Ecto neural progenitor cell (in vitro differentiated cells): ENCODE measurements at places on chromosomes 16 and 17.

DNA sequence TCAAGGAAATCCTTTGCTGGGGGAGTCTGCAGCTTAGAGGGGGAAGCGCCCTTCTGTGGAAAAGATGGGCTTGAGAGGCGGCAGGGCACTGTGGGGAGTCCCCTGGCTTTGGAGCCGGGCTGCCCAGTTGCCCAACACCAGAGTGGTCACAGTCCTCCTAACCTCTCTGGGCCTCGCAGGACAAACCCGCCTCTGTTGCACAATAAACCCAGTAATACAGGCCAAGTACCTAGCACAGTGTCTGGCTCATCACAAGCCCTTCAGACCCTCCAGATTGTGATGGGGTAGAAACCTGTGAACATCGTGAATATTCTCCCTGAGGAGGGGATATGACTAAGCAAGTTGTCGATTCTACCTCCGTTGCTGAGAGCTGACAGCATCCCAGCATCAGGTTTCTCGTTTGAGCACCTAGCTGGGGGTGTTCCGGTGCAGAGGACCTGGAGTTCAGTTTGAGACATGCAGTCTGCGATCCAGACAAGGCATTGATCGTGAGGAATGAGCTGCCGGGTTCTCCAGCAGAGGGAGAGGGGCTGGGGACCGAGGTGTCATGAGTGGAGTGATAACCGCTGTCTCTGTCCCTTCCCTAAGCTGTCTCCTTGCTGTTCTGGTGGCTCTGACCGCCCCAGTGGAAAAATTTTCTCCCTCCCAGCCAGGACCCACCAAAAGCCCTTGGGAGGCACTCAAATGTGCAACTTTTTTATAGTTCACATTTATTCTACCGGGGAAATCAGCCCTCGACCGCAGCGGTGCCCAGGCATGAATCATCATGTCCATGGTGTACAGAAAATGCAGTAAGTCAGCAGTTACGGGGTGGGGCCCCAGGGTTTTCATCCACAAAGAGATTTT lies 161.9 kb downstream of the WSCD1 start:
- no peak for DNase-seq

DNA sequence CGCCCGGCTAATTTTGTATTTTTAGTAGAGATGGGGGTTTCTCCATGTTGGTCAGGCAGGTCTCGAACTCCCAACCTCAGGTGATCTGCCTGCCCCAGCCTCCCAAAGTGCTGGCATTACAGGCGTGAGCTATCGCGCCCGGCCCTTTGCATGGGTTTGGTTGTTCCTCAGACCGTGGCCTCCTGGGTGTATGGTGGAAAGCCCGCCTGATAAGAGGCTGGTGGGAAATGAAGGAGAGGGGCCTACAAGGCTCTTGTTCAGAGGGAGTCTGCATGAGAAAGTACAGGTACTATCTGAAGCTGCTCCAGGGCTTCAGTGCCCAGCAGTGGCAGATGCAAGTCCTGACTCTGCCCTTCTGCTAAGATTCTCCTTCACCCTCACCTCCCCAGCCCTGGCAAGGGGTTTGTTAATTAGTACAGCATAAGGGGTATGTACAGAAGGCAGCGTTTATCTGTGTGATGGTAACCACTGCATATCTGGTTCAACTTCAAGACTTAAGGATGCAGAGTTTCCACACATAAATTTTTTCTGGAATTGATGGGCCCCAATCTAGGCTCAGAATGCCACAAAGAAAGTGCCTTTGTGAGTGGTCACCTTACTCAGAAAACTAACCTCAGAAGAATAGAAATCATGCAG lies 24.2 kb downstream of the GRB7 start:
- DNase-seq = no peak

GRCh38 chr17:82003411-82004381 lies 19.0 kb downstream of the CENPX start:
- DNase-seq = no peak

DNA sequence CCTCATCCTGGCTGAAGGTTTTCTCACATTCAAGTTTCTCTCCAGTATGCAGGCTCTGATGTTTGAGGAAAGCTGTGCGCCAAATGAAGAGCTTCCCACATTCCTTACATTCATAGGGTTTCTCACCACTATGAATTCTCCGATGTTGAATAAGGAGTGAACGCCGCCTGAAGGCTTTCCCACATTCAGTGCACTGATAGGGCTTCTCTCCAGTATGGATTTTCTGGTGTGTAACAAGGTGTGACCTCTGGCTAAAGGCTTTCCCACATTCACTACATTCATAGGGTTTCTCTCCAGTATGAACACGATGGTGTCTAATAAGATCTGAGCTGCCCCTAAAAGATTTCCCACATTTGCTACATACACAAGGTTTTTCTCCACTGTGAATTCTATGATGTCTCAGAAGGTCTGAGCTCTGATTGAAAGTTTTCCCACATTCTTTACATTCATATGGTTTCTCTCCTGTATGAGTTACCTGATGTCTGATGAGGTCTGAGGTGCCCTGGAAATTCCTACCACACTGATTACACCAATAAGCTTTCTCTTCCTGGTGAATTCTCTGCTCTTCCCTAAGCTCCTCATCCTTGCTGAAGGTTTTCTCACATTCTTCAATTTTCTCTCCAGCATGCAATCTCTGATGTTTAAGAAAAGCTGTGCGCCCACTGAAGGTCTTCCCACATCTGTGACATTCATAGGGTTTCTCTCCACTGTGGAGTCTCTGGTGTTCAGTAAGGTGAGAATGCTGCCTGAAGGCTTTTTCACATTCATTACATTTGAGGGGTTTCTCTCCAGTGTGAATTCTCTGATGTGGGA lies 8.9 kb downstream of the ZNF594 start:
- no peak for DNase-seq

DNA sequence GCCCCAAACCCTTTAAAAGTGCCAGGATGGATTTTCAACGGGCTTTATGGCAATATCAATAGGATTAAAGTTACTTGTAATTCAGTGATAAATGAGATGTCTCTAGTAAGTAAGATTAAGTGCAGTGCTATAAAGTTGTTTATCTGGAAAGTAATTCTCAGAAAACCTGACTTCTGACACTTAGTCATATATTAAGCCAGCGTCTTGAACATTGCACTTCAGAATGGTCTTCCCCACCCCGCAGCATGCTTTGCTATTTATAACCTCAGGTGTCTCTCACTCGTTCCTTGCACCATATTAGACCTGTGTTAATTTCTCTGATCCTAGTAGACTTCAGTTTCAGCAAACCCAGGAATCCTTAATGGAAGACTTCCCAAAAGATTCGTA lies 2.1 kb upstream of the MAF start:
- DNase-seq = peak; percentile 3

DNA sequence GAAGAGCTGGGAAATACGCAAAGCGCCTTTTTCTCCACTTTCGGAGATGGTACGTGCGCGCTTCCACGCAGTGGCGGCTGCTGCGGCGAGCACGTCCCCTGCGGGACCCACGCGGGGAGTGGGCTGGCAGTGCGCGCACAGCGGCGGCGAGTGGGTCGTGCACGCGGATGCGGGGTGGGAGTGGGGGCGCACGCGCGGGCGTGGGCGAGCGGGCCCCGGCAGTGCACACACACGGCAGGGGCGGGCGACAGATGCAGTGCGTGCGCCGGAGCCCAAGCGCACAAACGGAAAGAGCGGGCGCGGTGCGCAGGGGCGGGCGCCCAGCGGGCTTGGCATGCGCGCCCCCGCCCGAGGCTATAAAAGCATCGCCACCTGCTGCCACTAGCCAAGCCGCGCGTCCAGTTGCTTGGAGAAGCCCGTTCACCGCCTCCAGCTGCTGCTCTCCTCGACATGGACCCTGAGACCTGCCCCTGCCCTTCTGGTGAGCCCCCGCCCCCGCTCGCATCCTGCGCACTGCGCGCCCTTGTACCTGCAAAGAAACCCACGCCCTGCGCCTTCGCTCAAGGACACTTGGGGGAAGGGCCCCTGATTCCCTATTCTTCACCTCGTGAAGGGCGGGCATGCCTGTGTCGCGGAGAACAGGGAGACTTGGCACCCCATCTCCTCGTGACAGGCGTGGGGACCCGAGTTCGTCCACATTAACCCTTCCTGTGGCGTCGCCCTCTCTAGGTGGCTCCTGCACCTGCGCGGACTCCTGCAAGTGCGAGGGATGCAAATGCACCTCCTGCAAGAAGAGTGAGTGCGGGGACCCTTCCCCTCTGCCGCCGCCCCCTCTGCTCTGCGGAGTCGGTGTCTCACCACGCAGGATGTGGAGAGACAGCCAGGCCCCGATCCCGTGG lies at the start of gene MT3:
MT3 (plus strand) TSS at position 388 of the 899 bp plus-strand sequence; CDS start at position 451, 63 bp downstream.
- no peak for DNase-seq

DNA sequence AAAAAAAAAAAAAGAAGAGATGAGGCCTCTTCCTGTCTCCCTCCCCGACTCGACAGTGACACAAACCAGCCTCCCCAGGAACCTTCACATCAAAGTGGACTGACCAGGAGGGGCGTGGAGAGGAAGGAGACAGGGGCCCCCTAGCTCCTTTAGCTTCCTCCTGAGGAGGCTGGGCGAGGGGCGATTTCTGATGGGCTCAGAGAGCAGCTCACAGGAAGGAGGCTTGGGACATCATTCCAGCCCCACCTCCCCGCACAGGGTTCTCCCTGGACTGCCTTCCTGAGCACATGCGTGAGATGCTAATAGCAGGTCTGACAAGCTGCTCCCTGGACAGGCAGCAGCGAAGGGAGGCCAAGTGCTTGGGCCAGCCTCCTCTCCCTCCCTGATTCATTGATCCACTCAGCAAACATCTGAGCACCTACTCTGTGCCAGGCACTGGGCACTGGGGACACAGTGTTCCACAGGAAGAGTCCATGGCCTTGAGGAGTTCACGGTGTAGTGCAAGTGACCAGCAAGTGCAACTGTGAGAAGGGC lies 14.4 kb upstream of the DOK4 start:
- no peak for DNase-seq

- DNase-seq = no peak
Measured at GRCh38 chr16:86342161-86342834, 168.0 kb upstream of the FOXF1 start.

DNA sequence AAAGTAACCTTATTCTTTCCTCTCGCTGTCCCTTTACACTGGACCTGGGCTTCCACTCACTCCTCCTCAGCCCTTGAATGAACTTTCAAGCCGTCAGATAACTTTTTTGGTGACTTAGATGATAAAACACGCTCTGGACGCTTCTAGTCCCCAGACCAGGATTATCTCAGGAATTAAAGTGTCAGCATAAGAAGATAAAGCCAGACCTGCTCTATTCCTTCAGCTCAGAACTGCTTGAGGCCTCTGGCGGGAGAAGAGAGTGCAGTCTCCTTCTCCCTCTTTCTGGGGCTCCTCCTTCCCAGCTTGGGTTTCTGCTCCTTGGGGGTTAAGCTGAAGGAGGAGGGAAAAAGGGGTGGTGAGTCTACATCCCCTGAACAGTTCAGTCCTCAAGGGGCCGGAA lies 6.6 kb downstream of the LPO start:
- no peak for DNase-seq

GRCh38 chr17:73815474-73815873 lies 171.2 kb upstream of the SDK2 start:
- DNase-seq = no peak

- no peak for DNase-seq
Measured at GRCh38 chr17:20116683-20117309, 107.6 kb downstream of the SPECC1 start.

- no peak for DNase-seq
Measured at GRCh38 chr17:51230306-51230705, 29.5 kb downstream of the MBTD1 start.

GRCh38 chr16:49112754-49113153 lies 168.9 kb downstream of the CBLN1 start:
- no peak for DNase-seq

DNA sequence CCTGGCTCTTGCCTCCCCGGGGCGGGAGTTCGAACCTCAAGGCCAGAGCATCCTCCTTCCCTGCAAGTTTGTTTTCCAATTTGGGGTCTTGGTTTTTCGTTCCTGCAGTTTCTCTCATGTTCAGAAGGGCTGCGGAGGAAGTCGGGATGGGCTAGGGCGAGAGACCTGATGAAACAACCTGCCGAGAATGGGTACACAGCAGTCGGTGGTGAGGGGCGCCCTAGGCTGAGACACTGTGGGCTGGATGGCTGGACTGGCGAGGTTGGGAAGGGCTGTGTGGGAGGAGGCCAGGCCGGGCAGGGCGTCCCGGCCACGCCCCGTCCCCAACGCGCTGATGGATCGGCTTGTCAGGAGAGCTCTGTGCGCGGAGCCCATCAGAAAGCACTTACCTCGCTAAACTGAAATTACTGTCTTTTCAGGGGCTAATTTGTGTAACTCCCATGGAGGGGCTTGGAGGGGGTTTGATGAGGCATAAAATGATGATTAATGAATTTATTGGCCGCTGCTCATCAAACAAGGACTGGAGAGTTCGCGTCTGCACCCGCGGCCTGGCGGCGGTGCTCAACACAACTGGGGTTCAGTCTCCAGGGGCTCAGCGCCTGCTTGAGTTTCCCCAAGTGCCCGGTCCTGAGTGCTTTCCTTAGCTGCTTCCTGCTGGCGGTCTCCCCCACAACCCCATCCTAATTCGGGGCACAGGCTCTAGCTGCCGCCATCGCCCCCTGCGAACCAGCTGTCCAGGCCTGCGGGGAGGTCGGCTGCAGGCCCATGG lies 9.0 kb downstream of the IRX5 start:
- DNase-seq = peak; percentile 75

DNA sequence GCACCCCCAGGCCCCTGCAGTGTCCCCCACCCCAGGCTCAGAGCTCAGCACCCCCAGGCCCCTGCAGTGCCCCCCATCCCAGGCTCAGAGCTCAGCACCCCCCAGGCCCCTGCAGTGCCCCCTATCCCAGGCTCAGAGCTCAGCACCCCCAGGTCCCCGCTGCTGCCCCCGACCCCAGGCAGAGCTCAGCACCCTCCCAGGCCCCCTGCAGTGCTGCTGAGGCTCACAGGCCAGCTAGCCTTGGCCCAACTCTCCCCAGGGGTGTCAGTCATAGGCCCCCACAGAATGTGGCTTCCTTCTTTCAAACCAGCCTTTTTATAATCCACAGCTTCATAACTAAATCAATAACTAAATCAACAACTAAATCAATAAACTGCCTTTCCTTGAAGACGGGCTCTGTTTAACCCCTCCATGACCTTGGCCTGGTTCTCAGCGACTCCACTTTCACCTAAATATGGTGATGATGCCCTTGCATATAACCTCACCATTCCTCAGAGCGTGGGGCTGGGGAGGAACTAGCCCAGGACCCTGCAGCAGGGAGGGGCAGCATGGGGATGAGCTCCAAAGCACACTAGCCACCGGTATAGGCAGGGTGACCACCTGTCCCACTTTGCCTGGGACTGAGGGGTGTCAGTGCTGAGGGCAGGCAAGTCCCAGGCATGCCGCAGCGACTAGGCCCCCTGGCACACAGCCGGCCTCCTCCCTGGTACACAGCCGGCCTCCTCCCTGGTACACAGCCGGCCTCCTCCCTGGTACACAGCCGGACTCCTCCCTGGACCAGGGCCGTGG lies 5.0 kb downstream of the NOTUM start:
- DNase-seq = no peak
